ENCODE measurements at places on chromosomes 2 and 18. TPM values are rescaled to one million over a fixed set of nuclear protein-coding genes. Genes with fewer than 3 reads are reported as not detected.

DNA sequence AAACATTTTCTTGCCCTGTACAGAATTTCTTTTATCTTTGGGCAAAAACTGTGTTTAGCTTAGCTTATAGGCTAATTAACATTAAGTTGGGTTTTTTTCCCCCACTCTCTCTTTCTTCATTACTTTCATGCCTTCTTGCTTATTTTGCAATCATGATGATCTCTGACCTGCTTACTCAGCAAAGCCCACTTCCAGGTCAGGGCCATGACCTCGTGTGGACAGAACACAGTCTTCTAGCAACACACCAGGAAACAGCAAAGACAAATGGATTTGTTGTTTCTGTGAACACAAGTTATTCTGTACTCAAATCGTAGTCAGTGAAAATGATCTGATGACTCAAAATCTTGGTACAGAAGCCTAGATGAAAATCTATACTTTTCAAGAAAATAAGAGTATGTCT lies 60.7 kb downstream of the SPATS2L start:
- no peaks in the 10 kb centered on the region for H3K36me3 ChIP-seq
- H3K27me3 ChIP-seq, result peaks cover 2% of the 10 kb centered on the region
- H3K4me1 ChIP-seq, result no peaks in the 10 kb centered on the region
- H3K4me3 ChIP-seq, result no peak overlapping the region

DNA sequence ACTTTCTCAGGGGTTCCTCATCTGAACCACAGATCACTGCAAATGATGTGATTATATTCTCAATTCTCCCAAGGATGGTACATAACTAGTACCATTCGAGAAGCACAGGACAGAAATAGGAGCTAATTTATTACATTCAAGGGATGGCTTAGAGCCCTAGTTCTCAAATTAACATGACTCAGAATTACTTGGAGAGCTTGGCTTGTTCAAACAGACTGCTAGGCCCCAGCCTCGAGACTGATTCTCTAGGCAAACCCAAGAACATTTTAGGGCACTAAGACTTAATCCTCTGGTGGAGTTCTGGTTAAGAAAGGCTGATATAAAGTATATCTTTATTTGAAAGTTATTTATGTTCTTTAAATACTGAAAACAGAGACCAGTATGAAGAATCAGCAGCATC lies 35.8 kb downstream of the HIBCH start:
- H3K4me3 ChIP-seq, result no peak overlapping the region
- H3K36me3 ChIP-seq, result peaks cover 37% of the 10 kb centered on the region
- H3K27me3 ChIP-seq, result no peaks in the 10 kb centered on the region
- H3K4me1 ChIP-seq, result no peaks in the 10 kb centered on the region
- H3K27ac ChIP-seq, result no peak overlapping the region

DNA sequence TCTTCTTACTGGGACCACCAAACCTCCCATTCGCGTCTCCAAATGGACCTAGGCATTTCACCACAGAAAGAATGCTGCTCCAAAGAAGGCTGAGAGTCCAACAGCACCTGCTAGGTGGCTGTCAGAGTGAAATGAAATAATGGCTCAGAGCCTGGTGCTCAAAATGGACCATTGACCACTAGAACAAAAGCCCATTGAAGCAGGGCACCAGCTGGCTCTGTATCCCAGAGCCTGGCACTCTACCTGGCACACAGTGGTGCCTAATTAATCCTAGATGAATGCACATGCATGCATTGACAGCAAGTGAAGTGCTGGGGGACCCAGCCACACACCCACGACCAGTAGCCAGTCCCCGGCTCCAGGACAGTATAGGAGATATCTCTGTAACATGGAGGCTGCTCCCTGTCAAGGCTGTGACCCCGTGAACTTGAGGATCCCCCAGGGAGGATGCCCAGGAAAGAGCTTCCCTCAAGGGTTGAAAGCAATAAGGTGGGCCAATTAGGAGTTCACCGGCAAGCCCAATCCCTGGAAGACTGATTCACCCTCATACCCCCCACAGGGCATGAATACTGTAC lies 261.3 kb downstream of the TNS1 start:
- H3K27ac ChIP-seq, result no peak overlapping the region
- no peaks in the 10 kb centered on the region for H3K27me3 ChIP-seq
- DNase-seq, result no peak
- no peaks in the 10 kb centered on the region for H3K36me3 ChIP-seq
- no peaks in the 10 kb centered on the region for H3K4me1 ChIP-seq
- H3K4me3 ChIP-seq, result no peak overlapping the region

- no peak for DNase-seq
- H3K27me3 ChIP-seq, result no peaks in the 10 kb centered on the region
- H3K36me3 ChIP-seq, result no peaks in the 10 kb centered on the region
- no peak overlapping the region for H3K27ac ChIP-seq
- no peak overlapping the region for H3K4me3 ChIP-seq
- H3K4me1 ChIP-seq, result no peaks in the 10 kb centered on the region
Observed at GRCh38 chr2:59752071-59752470, 801.4 kb downstream of the BCL11A start.

DNA sequence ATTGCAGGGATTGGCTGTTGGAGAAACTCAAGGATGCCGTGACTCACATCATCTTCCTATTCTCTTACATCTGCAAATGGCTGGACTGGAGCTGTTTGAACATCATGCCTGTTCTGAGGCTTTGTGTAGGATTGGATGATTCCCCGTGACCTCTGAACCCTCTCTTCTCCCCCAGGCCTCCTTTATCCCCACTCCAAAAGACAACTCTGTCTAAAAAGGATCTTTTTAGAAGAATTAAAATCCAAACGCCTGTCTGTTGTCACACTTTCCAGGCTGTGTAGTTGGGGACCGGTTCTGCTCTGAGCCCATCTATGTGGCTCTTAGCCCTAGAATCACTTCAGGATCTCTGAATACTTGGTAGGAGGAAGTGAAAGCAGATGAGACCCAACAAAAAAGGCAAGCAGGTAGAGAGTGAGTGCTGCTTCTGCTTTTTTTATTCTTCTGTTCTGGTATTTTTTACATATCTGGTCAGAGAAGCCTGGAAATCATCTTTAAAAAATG lies 565 bp downstream of the SP140 start:
- no peaks in the 10 kb centered on the region for H3K27me3 ChIP-seq
- peak; percentile 92 for DNase-seq
- H3K36me3 ChIP-seq, result peaks cover 13% of the 10 kb centered on the region
- peak overlapping the region; percentile 90 for H3K27ac ChIP-seq

GRCh38 chr2:241469746-241470145 lies 38.6 kb downstream of the STK25 start:
- no peak for DNase-seq
- H3K4me3 ChIP-seq, result no peak overlapping the region
- H3K36me3 ChIP-seq, result no peaks in the 10 kb centered on the region
- H3K27ac ChIP-seq, result no peak overlapping the region

Gene FZD7
- total RNA-seq, result 10.2 TPM

All from Karpas-422 (cell line).